ENCODE measurements at places on chromosomes 2 and 18.

- DNase-seq = no peak
Observed at GRCh38 chr2:159555651-159556392, 60.5 kb downstream of the BAZ2B start.

DNA sequence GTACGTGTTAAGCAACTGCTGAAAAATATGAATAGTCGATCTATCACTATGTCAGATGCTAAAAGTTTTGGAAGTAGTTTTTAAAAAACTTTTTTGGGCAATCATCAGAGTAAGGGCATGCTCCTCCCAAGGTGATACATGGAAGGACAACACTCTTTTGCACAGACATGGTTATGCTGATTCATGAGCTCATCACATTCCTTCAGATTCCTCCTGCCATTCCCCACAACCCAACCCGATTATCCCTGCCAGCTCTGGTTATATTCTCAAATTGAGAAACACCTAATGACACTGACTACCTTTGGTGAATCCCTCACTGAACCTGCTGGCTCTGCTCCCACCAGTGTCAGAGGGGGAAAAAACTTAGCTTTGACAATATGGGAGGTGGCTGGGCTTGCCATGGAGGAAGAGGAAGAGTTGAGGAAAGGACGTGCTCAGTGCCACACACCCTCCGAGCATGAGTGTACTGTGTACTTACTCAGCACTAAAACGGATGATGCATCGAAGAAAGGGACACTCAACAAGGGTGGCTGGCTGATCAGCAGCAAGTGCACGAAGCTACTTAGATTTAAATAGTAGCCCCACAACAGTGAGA lies 83.9 kb upstream of the RNU4ATAC start:
- DNase-seq = no peak

DNA sequence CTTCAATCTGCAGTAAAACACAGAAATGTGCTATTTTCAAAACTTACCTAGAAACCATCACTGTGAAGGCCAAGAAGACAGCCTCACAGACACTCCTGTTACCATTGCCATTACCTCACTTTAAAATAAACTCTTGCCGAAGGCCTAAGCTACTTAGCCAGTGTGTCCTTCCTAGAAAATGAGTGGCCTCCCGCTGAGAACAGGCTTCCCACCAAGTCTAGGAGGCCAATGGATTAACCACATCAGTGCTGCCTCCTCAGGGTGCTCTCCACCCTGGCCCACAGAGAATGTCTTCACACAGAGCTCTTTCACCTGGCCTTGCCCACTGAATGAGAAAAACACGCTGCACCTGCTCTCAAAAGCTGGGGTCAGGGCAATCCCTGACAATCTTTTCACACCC lies 47.5 kb downstream of the L3MBTL4 start:
- DNase-seq = no peak

DNA sequence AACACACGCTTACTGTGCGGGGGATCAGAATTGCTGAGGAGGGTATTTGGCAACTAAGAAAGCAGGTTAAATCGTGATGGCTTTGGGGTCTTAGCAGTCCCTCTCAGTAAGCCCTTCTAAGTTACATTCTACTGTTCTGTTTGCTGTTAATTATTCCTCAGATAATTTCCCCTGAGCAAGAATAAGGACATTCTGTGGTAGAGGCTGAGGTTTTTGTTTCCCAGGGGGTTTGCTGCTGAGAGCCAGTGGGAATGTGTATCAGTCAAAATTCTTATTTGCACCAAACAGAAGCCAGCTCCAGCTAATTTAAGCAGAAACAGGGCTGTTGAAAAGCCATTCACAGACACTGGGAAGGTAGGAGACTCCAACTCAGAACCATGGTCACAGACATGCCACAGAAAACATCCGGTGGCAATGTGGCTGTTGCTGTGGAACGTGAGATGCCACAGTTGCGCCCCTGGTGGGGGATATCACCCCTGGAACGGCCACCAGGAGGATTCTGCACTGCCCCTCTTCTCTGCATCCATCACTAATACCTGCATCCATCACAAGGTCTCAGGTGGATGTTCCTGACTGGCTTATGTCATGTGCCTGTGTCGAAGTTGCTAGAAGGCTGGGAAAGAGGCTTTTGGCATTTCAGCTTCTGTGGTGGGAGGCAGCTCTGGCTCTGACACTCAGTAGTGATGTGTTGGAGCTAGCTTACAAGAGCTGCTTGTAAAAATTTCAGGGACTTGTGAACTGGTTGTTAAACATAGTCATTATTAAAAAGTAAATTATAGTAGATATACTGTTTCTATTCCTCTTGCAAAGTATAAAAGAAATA lies 23.2 kb downstream of the SLC4A3 start:
- DNase-seq = no peak

GRCh38 chr18:31612124-31612523 lies 20.4 kb downstream of the TTR start:
- no peak for DNase-seq

- no peak for DNase-seq
Observed at GRCh38 chr2:145601361-145601925, 1081.5 kb upstream of the ZEB2 start.

DNA sequence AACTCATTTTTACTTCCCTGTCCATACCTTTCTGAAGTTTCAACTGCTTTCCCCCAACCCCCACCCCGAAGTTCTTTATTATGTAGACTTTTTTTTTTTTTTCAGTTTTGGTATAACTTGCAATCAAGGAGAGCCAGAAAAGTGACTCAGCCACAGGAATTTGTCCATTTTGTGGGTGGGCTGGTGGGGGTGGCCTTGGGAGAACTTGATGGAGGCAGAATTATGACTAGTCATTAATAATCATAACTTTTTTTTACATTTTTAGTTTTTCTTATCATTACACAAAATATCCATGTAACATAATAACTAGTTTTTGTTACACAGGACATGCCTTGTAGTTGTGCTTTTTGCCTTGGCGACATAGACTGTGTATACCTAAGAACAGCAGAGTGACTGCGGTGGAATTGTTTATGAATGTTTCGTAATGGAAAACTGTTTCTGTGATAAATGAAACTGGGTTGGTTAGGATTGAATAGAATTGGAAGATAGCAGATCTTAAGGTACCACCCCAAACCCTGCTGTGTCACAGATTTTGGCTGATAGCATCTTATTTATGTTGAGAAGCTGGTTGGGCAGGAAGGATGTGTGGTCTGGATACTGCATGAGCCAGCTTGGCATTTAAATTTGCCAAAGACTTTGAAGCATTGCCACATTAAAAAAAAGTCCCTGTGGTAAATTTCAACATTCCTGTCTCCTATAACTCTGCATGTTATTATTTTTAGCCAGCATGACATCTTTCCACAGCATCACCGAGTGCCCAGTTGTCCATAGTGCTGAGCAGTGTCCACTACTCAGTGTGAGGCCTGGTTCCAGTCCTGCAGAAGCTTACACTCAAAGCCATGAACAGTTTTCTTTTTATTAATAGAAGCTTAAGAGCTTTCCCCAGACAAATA lies 30.7 kb downstream of the LYPD6B start:
- DNase-seq = no peak

- no peak for DNase-seq
Observed at GRCh38 chr2:213678437-213679218, 394.4 kb downstream of the SPAG16 start.

GRCh38 chr2:194380011-194380410 lies 1277.0 kb upstream of the SLC39A10 start:
- no peak for DNase-seq

GRCh38 chr2:217271813-217272212 lies 411.9 kb upstream of the TNP1 start:
- DNase-seq = no peak

- DNase-seq = no peak
Observed at GRCh38 chr2:217948897-217949296, 53.9 kb downstream of the TNS1 start.

- no peak for DNase-seq
Observed at GRCh38 chr18:33573193-33573592, 4.8 kb upstream of the ASXL3 start.

DNA sequence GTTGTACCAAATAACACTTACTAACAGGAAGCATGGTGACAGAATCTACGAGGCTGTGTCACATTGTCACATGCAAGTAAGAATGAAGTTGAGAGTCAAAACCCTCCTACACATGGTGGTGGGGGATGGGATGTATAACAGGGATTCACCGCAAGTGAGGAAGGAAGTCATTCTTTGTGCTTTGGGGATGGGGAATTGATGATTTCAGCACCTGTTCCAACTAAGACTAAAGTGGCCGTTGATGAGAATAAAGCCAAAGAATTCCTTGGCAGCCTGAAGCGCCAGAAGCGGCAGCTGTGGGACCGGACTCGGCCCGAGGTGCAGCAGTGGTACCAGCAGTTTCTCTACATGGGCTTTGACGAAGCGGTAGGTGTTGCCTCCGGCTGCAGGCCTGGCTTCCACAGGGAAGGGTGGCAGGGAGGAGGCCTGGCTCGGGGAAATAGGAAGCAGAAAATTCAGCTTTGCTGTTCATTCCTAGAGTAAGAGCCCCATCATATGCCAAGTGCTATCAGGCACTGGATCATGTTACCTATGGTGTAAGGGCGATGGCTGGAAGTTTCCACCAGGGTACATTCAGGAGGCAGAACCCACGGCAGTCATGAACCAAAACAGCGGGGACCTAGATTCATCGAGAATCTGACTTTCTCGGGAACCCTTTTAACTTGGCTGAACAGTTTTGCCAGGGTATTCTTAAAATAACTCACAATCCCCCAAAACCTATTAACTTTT lies 120.3 kb downstream of the UXS1 start:
- DNase-seq = no peak

GRCh38 chr2:71150082-71150816 lies 19.8 kb downstream of the MPHOSPH10 start:
- DNase-seq = no peak

- DNase-seq = no peak
Observed at GRCh38 chr18:14174706-14175085, 42.5 kb upstream of the ZNF519 start.

GRCh38 chr18:27075828-27076227 lies 109.3 kb downstream of the CHST9 start:
- no peak for DNase-seq

DNA sequence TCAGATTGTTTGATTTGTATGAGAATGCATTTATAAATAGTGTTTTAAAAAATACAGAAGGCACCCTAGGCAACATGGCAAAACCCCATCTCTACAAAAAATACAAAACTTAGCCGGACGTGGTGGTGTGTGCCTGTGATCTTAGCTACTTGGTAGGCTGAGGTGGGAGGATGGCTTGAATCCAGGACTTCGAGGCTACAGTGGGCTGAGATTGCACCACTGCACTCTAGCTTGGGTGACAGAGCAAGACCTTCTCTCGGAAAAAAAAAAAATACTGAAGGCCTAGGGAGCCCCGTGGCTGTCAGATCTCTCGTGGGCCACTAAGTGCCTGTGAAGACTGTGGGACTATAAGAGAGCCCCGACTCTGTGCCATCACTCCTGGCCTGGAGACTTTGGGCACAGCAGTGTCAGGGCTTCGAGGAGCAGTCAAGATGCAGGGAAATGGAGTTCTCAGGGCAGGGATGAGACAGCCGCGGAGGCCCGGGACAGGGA lies 40.5 kb downstream of the MYO7B start:
- DNase-seq = no peak

GRCh38 chr2:232436381-232437194 lies 19.4 kb upstream of the ALPI start:
- no peak for DNase-seq

- no peak for DNase-seq
Observed at GRCh38 chr18:28357766-28358401, 181.0 kb upstream of the CDH2 start.

DNA sequence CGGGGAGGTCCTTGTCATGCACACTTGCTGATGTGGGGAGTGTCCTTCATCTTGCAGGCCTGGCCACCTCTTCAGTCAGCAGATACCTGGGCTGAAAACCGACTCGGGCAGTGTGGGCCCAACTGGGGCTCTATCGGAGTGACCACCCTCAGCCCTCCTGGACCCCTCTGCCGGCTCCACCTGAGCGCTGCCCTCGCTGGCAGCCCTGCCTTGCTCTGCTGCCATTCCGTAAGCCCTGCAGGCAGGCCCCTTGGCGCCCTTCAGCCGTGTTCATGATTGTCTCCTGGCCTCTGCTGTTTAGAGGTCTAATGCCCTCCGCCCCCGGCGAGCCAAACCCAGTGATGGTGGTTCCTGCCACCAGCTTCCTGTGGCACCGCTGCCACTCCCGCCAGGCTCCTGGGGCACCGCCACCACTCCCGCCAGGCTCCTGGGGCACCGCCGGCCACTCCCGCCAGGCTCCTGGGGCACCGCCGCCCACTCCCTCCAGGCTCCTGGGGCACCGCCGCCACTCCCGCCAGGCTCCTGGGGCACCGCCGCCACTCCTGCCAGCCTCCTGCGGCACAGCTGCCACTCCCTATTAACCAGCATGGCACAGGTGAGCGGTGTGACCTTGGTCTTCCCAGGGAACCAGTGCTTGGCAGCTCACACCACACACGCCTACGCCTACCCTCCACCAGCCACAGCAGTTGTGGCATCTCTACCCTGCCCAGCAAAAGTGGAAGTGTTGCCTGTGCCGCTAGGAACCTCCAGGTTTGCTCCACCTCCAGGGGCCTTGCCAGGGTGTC lies 15.9 kb downstream of the CAPN10 start:
- DNase-seq = no peak

GRCh38 chr2:64112016-64112415 lies 32.2 kb downstream of the PELI1 start:
- no peak for DNase-seq

DNA sequence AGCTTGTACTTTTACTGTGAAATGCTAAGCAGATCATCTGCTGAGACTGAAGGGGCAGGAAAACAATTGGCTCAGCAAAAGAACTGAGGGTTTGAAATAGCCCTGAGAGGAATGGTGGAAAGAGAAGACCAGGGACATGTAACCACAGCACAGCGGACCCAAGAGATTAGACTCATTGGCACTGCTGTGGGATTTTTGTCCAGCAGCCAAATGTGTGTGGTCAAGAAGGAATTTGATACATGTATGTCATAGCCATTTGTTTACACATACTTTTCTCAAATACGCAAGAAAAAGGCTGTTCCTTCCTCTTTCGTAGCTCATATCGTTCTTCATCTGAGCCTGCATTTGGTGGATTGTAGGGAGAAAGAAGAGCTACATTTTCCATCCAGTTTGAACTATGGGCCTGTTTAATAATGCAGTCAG lies 73.8 kb downstream of the TRABD2A start:
- peak; percentile 48 for DNase-seq

DNA sequence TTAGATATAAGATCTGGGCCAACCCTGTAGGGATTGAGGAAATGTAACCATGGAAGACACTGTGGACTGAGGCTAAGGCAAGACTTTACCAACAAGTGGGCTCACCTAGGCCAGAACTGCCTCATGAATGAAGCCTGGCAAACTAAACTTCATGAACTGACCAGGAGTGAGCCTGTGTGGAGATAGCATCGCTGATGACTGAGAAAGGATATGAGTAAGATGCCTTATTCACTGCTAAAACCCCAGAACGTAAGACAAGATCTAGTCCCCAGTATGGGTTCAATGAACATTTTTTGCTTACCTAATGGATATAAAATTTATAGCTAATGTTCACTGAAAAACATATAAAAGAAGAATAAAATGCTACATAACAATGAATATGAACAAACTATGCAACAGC lies 399.8 kb downstream of the SATB2 start:
- DNase-seq = no peak

- no peak for DNase-seq
Observed at GRCh38 chr18:9697121-9697520, 11.0 kb upstream of the RAB31 start.
